ENCODE measurements at places on chromosomes 12 and 14.

DNA sequence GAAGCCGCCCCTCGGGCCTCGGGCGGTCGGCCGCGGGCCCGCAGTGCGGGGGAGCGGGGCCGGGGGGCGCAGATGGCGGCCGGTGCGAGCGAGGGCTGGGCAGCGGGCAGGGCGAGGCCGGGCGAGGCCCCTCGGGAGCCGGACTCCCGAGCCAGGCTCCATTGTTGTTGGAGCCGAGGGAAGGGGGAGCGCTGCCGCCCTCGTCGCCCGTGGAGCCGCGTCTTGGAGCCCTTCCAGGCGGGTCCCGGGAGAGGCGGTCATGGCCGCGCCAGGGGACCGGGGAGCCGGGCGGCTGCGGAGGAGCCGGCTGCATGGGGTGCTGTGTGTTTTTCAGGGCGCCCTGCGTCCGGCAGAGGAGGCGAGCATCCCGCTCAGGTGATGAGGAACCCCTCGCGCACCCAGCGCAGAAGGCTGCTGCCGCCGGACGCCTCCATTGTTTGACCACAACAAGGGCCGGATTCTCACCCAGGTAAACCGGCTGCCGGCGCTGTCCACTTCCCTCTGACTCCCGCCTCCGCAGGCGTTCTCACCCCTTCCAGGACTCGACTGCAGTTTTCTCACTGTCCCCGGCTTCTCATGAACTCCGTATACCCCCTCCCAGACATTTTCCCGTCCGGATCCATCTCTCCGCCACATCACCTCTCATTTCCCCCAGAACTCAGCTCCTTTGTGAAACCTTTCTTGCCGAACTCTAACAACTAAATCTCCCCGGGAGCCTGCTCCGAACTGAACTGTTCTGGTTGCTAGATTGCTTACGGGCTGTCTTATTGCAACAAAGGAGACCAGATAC, 732 bp downstream of the ZNF664 start:
- no peak for DNase-seq

- DNase-seq = no peak
Measured at GRCh38 chr12:132700212-132700822, 10.3 kb upstream of the PGAM5 start.

DNA sequence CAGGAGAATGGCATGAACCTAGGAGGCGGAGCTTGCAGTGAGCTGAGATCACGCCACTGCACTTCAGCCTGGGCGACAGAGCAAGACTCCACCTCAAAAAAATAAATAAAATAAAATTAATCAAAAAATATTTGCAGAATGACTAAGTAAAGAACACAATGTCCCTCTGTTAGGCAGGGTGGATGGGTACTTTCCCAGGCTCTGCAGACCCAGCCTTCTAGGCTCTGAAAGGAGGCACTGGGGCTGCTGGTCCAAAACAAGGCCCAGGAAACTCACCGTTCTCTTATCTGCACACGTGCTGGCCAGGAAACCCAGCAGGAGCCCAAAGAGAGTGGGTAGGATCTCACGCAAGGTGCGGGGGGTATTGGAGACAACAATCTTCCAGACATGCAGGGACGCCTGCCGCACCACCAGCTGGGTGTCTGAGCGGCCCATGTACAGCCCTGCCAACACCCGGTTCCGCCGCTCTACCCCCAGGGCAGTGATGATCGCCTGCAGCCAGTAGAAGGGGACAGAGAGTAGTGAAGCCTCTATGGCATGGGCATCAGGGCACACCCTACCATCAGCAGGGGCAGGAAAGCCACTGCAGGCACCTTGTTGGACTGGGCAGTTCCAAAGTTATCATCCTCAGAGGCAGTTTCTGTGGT, 25.8 kb upstream of the RAB35 start:
- no peak for DNase-seq

DNA sequence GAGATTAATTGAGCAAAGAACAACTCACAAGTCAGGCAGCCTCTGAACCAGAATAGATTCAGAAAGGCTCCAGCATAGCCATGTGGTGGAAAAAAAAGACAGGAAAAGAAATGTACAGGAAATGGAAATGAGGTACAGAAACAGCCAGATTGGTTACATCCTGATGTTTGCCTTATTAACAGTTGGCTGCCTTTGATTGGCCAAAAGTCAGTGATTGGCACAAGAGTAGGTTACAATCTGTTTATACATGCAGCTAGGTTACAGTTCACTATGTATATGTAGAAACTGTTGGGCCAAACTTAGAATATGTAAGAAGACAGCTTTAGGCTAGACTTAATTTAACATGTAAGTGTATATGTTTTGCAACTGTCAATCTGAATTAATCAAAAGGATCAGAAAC, 118.9 kb downstream of the UNC79 start:
- DNase-seq = no peak

DNA sequence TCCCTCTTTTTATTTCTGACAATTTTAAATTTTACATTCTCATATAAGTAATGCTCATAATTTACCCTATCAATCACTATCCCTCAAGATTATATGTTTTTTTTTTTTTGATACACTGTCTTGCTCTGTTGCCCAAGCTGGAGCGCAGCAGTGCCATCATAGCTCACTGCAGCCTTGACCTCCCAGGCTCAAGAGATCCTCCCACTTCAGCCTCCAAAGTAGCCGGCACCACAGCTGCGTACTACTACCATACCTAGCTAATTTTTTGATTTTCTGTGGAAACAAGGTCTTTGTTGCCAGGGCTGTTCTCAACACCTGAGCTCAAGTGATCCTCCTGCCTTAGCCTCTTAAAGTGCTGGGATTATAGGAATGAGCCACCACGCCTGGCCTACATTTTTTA, 4.4 kb downstream of the DUSP16 start:
- DNase-seq = no peak

GRCh38 chr12:85814071-85814470, 22.1 kb downstream of the RASSF9 start:
- DNase-seq = no peak

DNA sequence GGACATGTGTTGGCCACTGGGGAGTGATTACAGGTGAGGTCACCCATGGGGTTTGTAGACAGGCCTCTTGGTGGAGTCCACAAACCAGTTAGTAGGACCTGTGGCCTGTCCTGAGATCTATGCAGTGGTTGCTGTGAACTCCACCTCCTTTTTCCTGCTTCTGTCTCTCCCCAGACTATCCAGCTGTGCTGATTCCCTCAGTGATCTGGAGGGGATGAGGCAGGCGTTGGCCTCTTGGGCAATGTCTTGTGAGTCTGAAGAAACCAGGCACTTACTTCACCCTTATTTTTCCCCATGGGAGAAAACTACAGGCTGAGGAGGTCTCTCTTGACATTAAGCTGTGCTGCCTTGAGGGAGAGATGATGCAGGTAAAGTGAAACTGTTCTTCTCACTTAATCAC, 257.2 kb upstream of the PRICKLE1 start:
- no peak for DNase-seq

All from GM04503 (cell line).